Cardiac septum (tissue), 1 donor: ENCODE measurements at places on chromosomes 7 and 10. TPM values are rescaled to one million over a fixed set of nuclear protein-coding genes. Genes with fewer than 3 reads are reported as not detected.

Gene TSPAN15
- 6.9 TPM for total RNA-seq

Gene GSTO2
- total RNA-seq = 0.67 TPM

Gene SPDYE1
- total RNA-seq = 0.13 TPM

Gene DMBT1
- total RNA-seq = 0.08 TPM

Gene ASB4
- total RNA-seq = 1.2 TPM

Gene AGBL3
- total RNA-seq = 1.4 TPM

Gene TMEM139
- 6.9 TPM for total RNA-seq

Gene METTL27
- total RNA-seq = 0.35 TPM

- no peak for DNase-seq
These were observed 191.9 kb downstream of the SFMBT2 start for GRCh38 chr10:7218968-7219367.

GRCh38 chr7:105322655-105323277, 66.0 kb downstream of the SRPK2 start:
- DNase-seq = no peak

GRCh38 chr10:68565658-68566057, 5.5 kb downstream of the TET1 start:
- DNase-seq = no peak

DNA sequence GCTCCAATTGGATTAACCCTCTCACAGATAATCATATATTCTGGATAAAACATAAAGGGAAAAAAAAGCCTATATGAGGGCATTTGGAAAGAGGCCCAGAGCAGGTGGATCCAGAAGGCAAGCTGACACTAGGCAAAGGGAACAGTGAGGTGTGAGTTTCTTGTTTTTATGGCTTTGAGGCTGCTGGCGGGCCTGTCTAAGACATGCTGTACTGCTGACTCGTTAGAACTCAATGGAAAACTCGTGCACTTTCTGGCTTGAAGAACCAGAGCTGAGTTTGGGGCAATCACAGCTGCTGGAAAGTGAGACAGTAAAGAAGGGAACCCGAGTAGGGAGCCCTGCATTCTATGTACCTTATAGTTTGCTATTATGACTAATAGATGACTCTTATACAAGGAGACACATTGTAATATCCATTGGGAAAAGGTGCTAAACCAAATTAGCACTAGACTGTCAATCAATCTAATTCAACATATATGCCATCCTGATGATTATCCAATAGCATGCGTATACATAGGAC, 637.1 kb downstream of the GATA3 start:
- DNase-seq = no peak

- DNase-seq = no peak
These were observed 3.4 kb downstream of the CLEC2L start for GRCh38 chr7:139526578-139527544.
